Mesenteric fat pad (tissue), 1 donor: ENCODE measurements at places on chromosomes 3 and 15. TPM values are rescaled to one million over a fixed set of nuclear protein-coding genes. Genes with fewer than 3 reads are reported as not detected.

GRCh38 chr3:14265246-14265962 is 86.8 kb downstream of the LSM3 start:
- no peak for DNase-seq

GRCh38 chr15:81856001-81856633 is 189.7 kb downstream of the MEX3B start:
- DNase-seq: no peak

DNA sequence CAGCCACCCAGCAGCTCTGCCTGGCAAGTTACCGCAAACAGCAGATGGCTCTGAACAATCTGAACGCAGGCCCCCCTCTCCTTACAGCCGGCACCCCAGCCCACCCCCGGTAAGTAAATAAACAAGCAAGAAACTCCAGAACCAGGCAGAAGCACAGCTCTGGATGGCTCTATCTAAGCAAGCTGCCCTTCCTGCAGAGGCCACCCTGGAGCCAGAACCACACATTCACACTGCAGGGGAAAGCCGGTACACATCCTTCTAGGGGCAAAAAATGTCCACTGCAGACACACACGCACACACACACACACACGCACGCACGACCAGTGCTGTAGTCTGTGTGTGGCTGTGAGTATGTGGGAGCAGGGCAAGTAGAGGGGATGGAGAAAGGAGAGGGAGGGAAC is 63.9 kb downstream of the ADCY5 start:
- DNase-seq: no peak

DNA sequence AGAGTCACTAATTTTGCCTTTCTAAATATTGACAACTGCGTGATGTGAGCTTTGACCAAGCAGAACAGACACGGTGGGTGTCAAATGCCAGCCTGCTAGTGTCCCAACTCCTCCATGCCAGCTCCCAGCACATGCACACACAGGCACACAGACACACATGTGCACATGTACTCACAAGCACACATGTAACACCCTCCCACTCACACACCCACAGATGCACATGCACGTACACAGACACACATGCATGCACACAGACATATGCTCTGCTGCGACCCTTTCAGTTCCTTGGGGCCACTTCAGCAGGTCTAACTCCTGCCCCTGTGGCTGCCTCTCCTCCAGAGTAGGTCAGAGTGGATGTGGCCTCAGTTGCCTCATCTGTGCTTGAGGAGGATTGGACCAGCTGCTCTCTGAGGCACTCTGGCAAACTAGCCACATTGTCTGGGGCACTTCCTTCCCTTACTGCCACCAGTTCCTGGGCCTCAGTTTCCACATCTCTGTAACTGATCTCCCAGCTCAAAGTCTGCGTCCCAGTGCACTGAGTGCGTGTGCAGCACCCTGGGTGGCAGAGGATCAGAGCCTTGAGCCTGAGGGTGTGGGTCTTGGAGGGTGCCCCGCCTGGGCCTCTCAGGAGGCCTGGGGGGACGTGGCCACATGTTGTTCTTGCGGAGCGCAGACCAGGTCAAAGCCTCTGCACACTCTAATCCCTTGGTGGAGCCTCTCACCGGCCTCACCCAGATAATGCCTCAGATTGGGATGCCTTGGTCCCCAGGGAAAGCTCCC is 55.0 kb upstream of the PRR23E start:
- peak; percentile 82 for DNase-seq

The P2RY14 gene
- total RNA-seq: 1.4 TPM

The ATP13A5 gene
- total RNA-seq: not detected
